ENCODE measurements at places on chromosomes 13 and 19. TPM values are rescaled to one million over a fixed set of nuclear protein-coding genes. Genes with fewer than 3 reads are reported as not detected.

GRCh38 chr13:60355056-60355455 lies 42.0 kb upstream of the TDRD3 start:
- H3K27me3 ChIP-seq = no peaks in the 10 kb centered on the region
- no peak overlapping the region for H3K27ac ChIP-seq
- DNase-seq = no peak
- H3K36me3 ChIP-seq = no peaks in the 10 kb centered on the region

- H3K36me3 ChIP-seq = no peaks in the 10 kb centered on the region
- no peaks in the 10 kb centered on the region for H3K27me3 ChIP-seq
- H3K4me3 ChIP-seq = no peak overlapping the region
- no peak overlapping the region for H3K27ac ChIP-seq
- H3K4me1 ChIP-seq = no peaks in the 10 kb centered on the region
Measured at GRCh38 chr13:64028551-64028950, 2612.9 kb upstream of the PCDH20 start.

Gene S1PR4
- total RNA-seq = 0.33 TPM

Gene ICAM4
- total RNA-seq = not detected

Gene KLK4
- not detected for total RNA-seq
